ENCODE measurements at places on chromosomes 12 and 14. TPM values are rescaled to one million over a fixed set of nuclear protein-coding genes. Genes with fewer than 3 reads are reported as not detected.

DNA sequence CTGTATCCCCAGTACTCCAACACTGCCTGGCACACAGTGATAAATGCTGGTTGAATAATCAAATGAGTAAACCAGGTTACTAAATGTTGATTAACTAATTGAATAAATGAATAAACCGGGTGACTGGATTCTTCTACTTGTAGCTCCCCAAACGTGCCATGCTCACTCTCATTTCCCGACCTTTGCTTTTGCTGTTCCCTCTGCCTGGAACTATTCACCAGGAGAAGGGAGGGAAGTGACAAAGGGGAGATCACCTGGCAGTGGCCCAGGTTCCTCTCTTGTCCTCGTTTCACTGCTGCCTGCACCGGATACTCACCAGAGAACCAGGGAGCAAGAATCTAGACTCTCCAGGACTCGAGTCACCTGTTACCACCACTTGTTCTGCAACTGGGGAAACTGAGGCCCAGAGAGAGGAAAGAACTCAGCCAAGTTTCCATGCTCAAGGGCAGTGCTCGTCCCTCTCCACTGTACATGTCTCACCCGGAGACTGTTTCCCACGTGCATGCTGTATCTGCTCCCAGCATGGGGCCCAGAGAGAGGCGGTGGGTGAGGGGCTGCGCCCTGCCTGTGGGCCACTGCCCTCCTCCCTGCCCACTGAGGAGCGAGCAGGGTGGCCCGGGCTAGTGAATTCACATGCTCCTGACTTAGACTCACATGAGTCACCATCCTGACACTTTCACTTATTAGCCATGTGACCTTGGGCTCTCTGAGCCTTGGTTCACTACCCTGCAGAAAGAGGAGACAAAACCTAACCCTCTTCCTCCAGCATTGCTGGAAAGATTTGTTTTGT is 17.7 kb upstream of the POP5 start:
- DNase-seq: no peak

- DNase-seq: no peak
These were observed 406.4 kb downstream of the NRXN3 start for GRCh38 chr14:78576437-78577166.

The ZFHX2 gene
- total RNA-seq: 0.48 TPM

DNA sequence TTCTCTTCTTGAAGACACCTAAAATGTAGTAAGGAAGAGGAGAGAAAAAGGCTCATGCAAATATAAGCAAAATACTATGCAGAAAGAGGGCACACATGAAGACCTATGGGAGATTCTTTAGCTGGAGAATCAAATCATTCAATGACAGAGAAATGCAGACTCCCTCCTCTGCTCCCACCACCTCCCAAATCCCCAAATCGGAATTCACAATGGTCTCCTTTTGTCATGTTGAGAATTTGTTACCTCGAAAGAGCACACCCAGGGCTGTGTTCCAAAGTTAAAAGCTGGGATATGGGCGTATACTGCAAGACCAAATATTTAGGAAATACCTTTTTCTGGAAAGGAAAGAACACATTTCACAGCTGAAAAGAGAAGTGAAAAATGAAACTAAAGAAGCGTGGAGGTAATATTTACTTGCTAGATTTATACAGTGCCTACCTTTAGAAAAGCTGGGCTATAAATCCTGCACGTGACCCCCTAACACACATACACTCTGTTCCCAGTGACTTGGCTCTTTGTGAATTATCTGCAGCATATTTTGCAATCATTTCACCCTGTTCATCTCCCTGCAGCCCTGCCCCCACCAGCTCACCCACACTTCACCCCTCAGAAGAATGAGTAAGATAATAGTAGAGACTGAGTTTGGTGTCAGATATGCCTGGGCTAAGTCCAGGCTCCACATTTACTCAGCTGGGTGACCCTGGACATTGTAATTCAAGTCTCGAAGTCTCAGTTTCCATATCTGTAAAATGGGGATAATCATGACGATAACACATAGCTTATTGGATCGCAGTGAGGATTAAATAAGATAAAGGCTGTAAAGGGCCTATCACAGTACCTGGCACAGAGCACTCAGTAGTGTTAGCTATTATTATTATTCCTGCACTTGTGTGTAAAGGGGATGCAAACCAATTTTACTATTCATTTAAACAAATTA is 2.9 kb upstream of the CACNA1C start:
- no peak for DNase-seq

The WNT1 gene
- not detected for total RNA-seq

- no peak for DNase-seq
These were observed 1226.7 kb downstream of the FLRT2 start for GRCh38 chr14:86756521-86757190.

DNA sequence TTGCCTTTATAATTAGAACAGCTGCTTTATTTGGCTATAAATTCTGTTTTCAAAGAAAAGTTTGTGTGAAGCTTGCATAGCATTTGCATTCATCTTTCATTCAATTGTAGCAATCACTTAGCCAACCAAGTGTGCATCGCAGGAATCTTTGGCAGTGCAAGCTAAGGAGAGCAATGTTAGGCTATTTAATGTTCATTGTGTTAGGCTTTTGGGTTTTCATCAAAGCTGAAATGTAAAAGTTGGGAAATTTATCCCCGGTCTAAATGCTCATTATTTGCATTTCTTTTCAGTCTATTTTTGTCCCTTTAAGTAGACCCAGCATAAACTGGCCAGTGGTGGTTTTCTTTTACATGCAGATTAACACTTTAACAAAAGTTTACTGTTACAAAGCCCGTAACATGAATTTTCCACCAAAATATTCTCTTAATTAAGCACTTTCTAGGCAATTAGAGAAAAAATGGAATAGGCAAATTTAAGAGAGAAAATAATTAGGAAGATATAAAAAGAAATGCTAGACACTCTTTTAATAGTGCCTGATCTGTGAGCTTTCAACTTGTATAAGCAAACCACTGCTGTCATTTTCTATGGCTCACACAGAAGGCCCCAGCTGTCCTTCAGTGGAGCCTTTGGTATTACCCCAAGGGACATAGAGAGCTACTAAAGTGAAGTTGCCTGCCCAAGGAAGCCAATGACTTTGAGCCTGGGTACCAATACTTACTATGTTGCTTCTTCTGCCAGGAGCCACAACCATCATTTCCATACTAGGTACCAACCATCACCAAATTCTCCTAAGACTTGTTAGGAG is 898.9 kb upstream of the SEL1L start:
- no peak for DNase-seq

The CCDC198 gene
- not detected for total RNA-seq

GRCh38 chr12:3820122-3820521 is 53.1 kb downstream of the PARP11 start:
- no peak for DNase-seq

DNA sequence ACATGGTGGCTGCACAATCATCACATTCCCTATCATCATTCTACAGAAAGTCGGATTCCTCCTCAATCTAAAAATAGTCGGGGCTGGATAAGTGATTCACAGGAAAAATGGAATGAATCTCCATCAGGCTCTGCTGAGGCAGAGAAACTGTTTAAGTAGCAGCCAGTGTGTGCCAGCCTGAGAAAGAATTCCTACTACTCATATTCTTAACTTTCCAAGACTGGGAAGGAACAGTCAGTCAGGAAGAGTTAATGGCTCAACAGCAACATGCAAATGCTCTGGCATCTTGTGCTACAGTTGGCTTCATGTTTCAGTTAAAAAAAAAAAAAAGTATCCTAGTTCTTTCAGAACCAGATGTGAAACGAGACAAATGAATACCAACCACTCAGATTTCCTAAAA is 187.0 kb downstream of the GRIP1 start:
- DNase-seq: no peak

The SYT1 gene
- 1.6 TPM for total RNA-seq

The ARMH4 gene
- total RNA-seq: 6.4 TPM

The KRT83 gene
- 0.59 TPM for total RNA-seq

The E2F7 gene
- under 0.01 TPM for total RNA-seq

The TAS2R31 gene
- 6.9 TPM for total RNA-seq

DNA sequence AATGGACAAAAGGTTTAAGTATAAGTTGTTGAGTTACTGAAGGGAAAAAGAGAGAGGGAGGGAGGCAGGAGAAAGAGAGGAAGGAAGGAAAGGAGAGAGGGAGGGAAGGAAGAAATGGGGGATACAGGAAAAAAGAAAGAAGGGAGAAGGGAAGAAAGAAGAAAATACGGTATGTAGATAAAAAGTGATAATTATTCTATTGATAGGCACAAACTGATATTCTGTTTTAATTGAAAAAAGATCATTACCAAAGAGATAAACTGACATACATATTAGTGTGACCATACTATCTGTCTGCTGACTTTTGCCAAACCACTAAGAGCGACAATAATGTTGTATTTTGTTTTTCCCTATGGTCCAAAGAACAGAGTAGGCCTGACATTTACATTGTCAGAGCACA is 154.5 kb downstream of the LRFN5 start:
- no peak for DNase-seq

The CLEC2A gene
- not detected for total RNA-seq

- no peak for DNase-seq
These were observed 23.2 kb downstream of the ITPR2 start for GRCh38 chr12:26809611-26810285.

DNA sequence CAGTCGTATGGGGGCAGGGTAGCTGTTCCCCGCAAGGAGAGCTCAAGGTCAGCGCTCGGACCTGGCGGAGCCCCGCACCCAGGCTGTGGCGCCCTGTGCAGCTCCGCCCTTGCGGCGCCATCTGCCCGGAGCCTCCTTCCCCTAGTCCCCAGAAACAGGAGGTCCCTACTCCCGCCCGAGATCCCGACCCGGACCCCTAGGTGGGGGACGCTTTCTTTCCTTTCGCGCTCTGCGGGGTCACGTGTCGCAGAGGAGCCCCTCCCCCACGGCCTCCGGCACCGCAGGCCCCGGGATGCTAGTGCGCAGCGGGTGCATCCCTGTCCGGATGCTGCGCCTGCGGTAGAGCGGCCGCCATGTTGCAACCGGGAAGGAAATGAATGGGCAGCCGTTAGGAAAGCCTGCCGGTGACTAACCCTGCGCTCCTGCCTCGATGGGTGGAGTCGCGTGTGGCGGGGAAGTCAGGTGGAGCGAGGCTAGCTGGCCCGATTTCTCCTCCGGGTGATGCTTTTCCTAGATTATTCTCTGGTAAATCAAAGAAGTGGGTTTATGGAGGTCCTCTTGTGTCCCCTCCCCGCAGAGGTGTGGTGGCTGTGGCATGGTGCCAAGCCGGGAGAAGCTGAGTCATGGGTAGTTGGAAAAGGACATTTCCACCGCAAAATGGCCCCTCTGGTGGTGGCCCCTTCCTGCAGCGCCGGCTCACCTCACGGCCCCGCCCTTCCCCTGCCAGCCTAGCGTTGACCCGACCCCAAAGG is 804 bp downstream of the GAPDH start:
- DNase-seq: peak; percentile 63

- DNase-seq: peak; percentile 80
These were observed 918.0 kb downstream of the AACS start for GRCh38 chr12:125983094-125983783.

The CCDC184 gene
- 0.44 TPM for total RNA-seq

The CISTR gene
- total RNA-seq: not detected

- DNase-seq: no peak
These were observed 5.1 kb downstream of the E2F7 start for GRCh38 chr12:77060136-77060882.

- no peak for DNase-seq
These were observed 108.2 kb downstream of the SYNE2 start for GRCh38 chr14:63960926-63961567.

DNA sequence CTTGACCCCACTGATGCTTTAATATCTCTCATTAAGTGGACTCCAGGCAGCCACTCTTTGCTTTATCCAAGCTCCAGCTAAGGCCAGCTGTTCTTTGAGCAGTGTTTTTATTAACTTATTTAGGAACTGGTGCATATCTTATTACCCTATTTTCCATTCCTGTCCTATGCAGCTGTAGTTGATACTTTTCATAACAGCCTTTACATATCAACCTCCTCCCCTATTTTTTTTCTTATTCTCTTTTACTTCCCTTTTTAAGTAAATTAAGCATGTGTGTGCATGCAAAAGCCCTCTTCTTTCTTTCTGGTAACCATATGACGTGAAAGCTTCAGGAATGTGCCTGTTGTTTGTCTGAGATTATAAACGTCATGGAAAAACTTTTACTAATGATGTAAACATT is 121.2 kb downstream of the PTPRQ start:
- no peak for DNase-seq

The B4GALNT3 gene
- total RNA-seq: 0.16 TPM

DNA sequence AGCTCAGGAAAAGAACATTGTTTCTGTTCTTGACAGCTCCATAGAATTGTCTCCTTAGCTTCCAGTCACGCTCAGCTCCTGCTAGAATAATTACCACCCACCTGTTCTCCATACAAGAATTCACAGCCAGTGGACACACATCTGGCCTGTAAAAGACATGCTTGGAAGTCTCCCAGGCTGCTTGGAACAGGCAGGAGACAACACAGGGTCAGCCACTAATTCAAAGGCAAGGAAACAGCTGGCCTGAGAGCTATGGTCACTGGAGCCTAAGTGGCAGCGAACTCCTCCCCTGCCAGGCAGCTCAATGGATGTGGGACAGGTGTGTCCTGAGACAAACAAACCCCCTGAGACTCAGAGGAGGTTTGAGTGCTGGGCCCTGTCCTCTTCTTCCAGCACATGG is 22.9 kb upstream of the LTBP2 start:
- DNase-seq: no peak

DNA sequence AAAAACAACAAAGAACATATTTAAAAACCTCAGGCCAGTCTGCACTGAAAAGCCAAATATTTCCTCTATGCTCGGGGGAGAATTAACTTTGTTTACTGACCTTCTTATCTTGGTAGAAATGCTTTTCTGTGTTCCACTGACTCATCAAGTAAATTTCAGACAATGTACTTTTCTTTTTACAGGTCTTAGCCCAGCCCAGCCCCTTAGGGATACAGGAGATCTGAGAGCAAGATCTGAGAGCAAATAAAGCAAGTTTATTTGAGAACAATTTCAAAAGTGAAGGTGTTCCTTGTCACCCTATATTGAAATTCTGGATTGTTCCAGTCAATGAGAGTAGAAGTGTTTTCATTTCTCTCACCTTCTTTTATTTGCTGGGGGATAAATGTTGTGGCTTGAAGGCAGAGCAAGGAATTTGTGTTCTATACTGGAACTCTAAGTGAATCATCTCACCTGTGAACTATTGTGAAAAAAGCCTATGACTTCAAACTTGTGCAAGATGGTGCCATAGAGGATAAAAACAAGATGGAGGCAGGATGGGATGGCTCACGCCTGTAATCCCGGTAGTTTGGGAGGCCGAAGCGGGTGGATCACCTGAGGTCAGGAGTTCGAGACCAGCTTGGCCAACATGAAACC is 7.9 kb upstream of the GPRC5A start:
- DNase-seq: no peak

The MYF5 gene
- total RNA-seq: not detected

The KLRD1 gene
- 2.3 TPM for total RNA-seq

DNA sequence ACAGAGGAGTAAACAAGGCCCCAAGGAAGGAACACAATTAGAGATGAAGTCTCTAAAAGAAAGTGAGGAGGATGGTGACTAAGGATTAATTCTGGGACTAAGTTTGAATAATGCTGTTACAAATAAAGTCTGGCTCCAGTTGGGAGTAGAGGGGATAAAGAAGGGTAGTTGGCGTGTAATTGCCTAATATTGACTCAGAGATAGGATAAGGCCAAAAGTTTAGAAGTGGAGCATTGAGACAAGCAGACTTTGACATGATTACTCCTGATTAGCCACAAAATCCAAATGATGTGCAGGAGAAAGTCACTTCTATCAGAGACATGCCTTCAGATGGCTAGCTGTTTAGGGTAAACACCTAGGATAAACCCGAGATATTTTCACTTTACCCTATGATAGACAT is 108.4 kb downstream of the PLCZ1 start:
- no peak for DNase-seq

Measured in breast epithelium (tissue), 4 donors.